ENCODE measurements at places on chromosomes 7 and 10.

GRCh38 chr7:10138087-10138854, 835.4 kb upstream of the PHF14 start:
- DNase-seq = no peak

DNA sequence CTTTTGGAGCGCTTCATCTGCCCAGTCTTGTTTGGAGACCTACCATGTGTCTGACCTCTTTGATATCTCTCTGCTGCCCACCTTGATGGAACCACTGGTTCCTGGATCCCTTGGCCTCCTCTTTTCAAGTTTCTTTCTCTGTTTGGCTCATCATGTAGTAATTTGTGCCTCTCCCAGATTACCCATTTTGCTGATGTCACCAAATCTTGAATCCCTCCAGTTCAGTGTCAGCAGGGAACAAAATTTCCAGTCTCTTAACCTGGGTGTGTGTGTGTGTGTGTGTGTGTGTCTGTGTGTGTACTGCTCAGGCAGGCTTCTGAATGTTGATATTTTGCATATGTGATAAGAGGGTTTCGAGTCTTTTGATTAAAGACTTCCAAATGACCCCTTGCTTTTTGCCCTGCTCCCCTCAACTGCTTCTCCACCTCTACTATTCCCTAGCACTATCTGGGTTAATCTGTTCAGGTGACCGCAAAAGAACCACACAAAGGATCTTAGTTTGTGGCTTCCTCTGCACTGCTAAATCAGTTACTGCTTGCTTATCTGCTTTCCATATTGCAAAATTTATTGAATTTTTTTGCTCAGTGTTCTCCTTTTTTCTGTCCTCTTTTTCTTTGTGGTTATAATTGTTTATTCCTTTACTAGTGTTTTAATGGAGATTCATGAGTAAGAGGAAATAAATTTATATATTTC, 25.7 kb downstream of the MYO3A start:
- DNase-seq = no peak

GRCh38 chr7:23443974-23444373, 26.3 kb downstream of the IGF2BP3 start:
- DNase-seq = no peak

DNA sequence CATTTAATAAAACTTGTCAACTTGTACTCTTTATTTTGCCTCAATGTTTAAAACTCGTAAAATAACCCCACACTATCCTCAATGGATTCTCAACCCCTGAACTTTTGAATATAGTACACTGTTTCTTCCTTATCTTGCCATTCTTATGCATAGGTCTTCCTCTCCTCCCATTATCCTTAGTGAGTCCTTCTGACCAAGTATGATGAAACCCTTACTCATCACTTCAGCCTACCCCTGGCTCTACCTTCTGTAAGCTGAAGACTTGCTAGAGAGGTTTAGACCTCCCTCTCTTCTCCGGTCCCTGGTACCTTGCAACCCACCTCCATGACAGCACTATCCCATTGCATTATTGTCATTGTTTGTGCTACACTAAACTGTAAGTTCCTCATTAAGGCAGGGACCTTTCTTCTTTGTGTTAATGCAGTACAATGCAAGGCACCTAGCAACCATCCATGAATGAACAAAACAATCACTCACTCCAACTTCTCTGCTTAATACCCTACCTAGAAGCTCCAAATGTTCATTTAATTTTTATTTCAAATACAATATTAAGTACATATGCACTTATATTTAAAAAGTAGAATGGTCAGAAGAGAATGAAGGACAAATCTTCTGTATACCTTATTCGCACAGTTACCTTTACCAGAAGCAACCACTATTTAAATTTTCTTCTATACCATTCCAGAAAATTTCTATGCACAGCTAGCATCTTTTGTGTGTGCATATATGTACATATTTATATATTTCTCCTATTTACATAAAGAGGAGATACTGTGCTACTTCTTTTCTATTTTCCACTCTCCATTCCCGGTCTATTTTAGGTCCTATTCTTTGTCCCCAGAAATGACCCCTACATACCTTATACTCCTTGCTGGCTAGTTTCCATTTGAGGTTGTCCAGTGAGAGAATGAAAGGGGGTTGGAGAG, 77.5 kb downstream of the SLC16A9 start:
- DNase-seq = no peak

- DNase-seq = no peak
Observed at GRCh38 chr7:48617508-48617907, 306.8 kb upstream of the CDC14C start.

DNA sequence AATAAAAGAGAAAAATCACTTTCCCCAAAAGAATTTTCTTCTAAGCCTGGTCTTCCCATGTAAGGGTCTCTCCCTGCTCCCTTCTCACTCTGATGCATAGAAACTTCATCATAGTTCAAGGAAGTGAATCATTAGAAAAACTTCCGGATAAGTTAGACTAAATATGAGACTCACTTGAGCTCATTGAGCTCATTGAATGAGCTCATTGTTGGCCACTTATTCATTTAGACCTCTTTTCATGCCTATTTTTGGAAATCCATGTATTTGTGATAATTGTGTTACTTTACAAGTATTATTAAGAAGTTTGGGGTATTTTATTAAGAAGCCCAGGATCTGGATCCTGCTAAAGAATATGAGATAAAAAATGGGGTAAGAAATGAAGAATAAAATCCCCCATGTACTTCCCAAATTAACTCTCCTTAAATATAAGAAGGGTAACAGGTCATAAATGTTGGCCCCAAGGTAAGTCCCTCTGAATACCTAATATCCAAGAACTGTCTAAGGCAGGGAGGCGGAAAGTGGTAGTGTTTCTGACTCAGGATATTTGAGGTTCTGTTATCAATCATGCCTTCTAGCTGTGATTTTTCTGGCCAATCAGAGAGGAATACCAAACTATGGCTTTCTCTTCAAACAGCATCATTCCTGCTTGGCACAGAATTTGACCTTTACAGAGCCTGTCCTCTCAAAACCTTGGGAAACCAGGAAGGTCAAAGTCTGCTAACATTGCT, 236.5 kb upstream of the PTN start:
- no peak for DNase-seq
